ENCODE measurements at places on chromosomes 4 and X. TPM values are rescaled to one million over a fixed set of nuclear protein-coding genes. Genes with fewer than 3 reads are reported as not detected.

HSD17B13 gene
- not detected for total RNA-seq

SFRP2 gene
- 0.14 TPM for total RNA-seq

BMPR1B gene
- total RNA-seq, result not detected

DNA sequence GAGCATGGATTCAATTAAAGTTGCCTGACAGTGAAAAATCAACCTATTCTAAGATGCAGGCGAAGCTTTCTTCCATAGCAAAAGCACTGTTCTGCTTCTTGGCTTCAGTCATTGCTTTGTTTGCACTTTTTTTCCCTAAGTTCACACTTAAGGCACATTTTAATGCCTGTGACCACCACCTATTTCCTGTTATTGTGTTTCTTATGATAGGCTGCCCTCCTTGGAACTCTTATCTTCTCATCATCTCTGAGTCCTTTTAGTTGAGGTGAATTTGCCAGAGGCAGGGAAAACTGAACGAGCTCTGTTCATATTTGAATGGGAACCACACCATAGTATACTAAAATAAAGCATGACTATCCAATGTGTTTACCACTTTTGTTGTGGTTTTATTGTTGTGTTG is 119.8 kb downstream of the SPCS3 start:
- DNase-seq, result no peak

- DNase-seq, result no peak
Measured at GRCh38 chr4:16682975-16683374, 215.5 kb downstream of the LDB2 start.

GRCh38 chr4:148332486-148332885 is 109.7 kb downstream of the NR3C2 start:
- no peak for DNase-seq

GRCh38 chr4:85414972-85415371 is 60.0 kb upstream of the ARHGAP24 start:
- DNase-seq, result no peak

DNA sequence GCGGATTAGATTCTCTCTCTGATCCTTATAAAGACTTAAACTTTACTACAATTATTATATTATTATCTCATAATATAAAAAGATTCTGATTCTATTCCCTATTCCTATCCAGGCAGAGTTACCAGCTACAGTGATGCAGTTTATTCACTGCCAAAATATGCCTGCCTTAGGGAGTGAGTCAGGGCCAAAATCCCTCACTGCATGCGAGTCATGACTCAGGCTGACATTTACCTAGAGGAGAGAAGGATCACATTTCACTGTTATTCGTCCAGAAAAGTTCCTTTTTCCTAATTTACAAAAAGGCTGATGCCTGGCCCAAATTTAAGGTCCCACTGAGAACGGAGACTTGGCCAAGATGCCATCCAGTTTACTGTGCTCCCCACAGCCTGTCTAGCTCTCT is 168.5 kb upstream of the LDB2 start:
- no peak for DNase-seq

- no peak for DNase-seq
Measured at GRCh38 chrX:20374900-20375438, 108.3 kb upstream of the RPS6KA3 start.

- peak; percentile 26 for DNase-seq
Measured at GRCh38 chrX:129678614-129679195, 23.9 kb upstream of the APLN start.

GRCh38 chrX:13047759-13048158 is 3.3 kb upstream of the FAM9C start:
- no peak for DNase-seq

DNA sequence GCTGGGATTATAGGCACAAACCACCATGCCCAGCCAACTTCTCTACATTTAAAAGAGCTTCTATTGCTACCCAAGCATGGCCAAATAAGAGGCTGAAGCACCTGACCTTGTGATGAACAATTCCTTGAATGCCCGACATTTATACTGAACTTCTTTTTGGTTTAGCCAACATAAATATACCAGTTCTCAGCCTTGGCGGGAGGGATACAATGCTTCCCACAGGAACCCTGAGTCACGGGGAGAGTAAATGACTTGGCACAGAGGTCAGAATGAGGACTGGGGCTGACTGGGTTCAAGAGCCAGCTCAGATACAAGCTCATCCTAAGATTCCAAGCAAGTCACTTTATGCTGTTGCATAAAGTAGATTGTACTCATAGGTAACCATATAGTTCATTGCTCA is 6.1 kb downstream of the HOPX start:
- DNase-seq, result no peak

- DNase-seq, result no peak
Measured at GRCh38 chr4:117481742-117482141, 396.4 kb upstream of the TRAM1L1 start.
